ENCODE measurements at places on chromosomes 13 and 19.

GRCh38 chr19:43778651-43779050 lies 2.1 kb downstream of the KCNN4 start:
- DNase-seq, result peak; percentile 78

- DNase-seq, result no peak
Measured at GRCh38 chr19:6680141-6680540, 10.2 kb upstream of the TNFSF14 start.

GRCh38 chr19:52897138-52897935 lies at the start of gene ZNF320:
Gene ZNF320 (minus strand): TSS chr19:52897635. CDS start chr19:52890255, 7,380 bp downstream.
- peak; percentile 42 for DNase-seq

DNA sequence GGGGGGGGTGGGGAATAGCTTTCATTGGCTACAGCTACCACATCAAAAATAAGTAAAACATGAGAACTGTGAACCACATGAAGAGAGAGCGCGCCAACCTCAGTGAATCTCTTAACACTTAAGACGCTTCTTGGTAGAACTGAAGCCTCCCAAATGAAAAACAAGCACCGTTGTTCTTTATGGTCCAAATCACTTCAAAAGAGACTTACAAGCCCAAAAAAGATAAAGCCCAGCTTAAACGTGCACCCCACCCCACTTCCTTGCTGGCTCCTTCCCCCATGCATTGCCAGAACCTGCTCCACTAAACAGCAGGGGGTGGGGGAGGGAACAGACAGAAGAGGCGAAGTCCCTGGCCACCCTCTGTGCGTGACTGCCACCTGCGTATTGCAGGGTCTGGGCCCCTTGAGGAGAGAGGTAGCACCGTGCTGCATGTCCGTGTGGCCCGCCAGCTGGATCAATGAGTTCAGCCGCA lies 479.1 kb downstream of the FOXO1 start:
- DNase-seq, result no peak

DNA sequence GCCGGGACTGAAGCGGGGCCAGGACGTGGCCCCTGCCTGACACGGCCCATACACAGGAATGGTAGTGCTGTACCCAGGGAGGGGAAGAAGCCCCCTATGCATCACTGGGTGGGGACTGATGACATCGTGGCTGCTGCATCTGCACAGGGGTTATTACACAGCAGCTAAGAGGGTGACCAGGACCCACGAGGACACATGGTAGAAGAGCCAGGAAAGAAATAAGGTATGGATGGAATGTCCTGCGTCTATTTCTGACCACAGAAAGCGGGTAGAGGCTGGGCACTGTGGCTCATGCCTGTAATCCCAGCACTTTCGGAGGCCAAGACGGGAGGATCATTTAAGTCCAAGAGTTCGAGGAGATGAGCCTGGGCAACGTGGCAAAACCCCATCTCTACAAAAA lies 24.1 kb downstream of the DCAF15 start:
- no peak for DNase-seq

DNA sequence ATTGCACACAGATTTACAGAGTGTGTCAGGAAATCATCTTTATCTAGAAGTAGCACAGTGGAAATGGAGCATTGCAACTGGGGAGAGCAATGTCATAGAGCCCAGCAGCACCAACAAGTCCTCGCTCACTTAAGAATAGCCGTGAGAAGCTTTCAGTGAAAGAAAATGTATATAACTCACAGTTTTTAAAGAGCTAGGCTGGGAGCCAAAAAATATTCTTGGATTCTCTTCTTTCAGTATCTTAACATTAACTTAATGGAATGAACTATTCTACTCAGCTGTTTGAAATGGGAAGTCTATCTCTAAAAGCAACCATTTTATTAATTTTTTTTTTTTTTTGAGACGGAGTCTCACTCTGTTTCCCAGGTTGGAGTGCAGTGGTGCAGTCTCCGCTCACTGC lies 329.6 kb downstream of the COG6 start:
- DNase-seq, result no peak

- no peak for DNase-seq
Measured at GRCh38 chr13:50404116-50404515, 388.9 kb downstream of the KCNRG start.

- no peak for DNase-seq
Measured at GRCh38 chr19:50510700-50511068, 307 bp downstream of the JOSD2 start.

GRCh38 chr19:39671739-39672363 lies 16.1 kb downstream of the LGALS16 start:
- DNase-seq, result peak; percentile 44

DNA sequence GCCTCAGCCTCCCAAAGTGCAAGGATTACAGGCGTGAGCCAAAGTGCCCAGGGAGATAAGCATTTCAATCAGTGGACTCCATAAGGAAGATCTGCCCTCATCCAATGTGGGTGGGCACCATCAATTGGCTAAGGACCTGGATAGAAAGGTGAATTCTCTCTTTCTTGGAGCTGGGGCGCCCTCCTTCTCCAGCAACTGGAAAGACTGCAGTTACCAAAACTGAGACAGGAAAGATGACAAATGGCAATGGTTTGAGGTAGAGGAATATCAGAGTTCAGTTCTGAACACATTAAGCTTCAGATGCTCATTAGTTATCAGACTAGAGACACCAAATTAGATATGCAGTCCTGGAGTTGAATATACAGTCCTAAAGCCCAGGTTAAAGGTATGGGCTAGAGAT lies 10.5 kb upstream of the ELF1 start:
- DNase-seq, result no peak

DNA sequence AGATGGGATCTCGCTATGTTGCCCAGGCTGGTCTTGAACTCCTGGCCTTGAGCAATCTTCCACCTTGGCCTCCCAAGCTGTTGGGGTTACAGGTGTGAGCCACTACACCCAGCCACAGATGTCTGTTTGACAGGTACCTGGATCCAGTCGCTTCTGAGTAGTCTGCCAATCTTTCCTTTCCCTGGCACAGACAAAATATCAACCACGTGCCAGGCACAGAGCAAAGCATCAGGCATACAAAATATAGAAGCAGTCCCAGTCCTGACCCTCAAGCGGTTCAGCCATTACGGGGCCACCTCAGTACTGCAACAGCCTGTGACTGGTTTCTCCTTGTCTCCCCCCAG lies 3.8 kb downstream of the ELAVL1 start:
- no peak for DNase-seq

GRCh38 chr13:79267560-79267959 lies 138.5 kb downstream of the RBM26 start:
- DNase-seq, result no peak

DNA sequence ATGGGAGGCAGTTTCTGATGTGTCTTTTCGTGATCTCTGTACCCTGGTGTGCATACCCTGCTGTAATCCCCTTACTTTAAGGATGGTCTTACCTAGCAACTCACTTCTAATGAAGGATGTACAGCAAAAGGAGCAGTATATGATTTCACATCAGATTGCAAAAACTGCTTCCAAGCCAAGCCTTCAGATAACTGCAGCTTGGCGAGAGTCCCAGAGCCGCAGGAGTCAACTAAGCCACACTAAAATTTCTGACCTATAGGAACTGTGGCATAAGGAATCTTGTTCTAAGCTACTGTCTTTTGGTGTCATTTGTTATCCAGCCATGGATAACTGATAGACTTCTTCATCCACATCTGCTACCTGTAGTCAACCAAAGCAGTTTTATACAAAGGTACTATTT lies 496.7 kb downstream of the GPC6 start:
- no peak for DNase-seq

DNA sequence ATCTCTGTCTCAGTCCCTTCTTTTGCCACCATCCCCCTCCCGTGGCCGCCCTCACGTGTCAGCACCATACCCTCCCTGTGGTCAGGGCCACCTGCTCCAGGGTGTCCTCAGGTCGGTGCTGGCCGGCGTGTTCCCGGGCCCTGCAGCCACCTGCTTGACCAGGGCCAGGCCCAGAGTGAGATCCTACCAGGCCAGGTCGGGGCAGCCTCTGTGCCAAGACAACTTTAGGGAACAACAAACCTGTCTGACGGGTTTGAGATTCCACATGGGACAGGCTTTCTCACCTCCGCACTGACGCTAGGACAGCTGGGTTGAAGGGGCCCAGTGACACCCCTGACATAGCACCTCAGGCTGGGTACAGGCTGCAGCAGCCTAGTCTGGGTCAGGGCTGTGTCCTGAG lies 7.5 kb upstream of the SBNO2 start:
- no peak for DNase-seq
